Dermis blood vessel endothelial cell (primary cell): ENCODE measurements at places on chromosomes 6 and 20. TPM values are rescaled to one million over a fixed set of nuclear protein-coding genes. Genes with fewer than 3 reads are reported as not detected.
A peak's percentile ranks its signal among the peaks of the same experiment; 100 is the strongest.

GRCh38 chr6:53033764-53034163 is 31.4 kb upstream of the FBXO9 start:
- DNase-seq, result peak; percentile 60

DNA sequence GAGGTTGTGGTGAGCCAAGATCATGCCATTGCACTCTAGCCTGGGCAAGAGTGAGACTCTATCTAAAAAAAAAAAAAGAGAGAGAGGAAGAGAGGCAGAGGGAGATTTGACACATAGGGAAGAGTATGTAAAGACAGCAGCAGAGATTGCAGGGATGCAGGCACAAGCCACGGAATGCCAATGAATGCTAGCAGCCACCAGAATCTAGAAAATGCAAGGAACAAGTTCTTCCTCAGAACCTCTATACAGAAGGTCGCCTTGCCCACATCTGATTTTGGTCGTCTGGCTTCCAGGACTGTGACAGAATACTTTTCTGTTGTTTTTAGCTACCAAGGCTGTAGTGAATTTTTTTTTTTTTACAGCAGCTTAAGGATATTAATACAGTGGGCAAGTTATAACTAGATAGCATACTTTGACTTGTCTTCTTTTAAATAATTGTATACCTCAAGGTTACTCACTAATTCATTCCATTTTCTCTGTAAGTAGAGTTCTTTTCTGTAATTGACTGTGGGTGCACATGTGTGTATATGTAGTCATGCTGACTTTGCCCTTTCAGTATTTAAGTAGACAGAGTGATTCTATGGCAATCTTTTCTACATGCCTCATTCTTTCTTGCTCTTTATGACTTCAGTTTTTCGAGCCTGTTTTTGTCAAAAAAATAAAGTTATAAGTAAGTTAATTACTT is 402.2 kb downstream of the GJA1 start:
- no peak for DNase-seq

DNA sequence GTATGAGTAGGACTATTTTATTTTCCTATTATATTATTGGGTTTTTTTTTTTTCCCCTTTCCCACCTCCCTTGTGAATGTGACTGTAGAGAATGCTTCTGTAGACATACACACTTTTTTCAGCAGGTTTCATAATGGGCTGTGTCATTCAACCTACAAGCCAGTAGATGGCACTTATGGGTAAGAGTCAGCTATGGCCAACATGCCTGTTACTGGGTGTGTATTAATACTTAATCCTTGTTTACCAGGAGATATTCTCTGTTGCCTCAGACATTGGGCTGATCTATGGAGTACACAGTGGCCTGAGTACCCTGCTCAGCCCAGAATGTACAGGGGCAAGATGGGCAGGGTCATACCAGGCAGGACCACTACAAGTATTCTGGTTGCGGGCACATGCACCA is 382.5 kb downstream of the EPHA7 start:
- peak; percentile 59 for DNase-seq

DNA sequence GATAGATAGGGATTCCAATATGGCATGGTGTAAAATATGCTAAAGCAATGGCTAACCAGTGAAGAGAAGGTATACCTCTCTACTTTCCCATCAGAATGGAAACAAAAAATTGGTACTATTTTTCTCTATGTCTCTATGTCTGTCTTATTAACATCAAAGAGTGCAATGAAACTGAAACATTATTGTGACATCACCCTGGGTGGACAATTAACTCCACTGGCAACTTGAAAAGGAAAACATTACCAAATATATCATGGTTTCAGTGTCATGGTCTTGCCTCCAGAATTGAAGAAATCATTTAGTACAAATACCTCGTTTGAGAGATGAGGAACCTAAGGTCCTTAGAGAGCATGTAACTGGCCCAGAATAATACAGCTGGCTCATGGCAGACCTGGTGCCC is 1132.5 kb upstream of the MAP3K7 start:
- no peak for DNase-seq

TBX18 gene
- total RNA-seq, result 0.68 and 1.7 TPM in 2 replicates

TMEM200A gene
- 0.14 and 0.34 TPM in 2 replicates for total RNA-seq

PTPRT gene
- not detected in 2 replicates for total RNA-seq

PRSS35 gene
- not detected in 2 replicates for total RNA-seq
